GM04503 (cell line): ENCODE measurements at places on chromosomes 5 and 9.

DNA sequence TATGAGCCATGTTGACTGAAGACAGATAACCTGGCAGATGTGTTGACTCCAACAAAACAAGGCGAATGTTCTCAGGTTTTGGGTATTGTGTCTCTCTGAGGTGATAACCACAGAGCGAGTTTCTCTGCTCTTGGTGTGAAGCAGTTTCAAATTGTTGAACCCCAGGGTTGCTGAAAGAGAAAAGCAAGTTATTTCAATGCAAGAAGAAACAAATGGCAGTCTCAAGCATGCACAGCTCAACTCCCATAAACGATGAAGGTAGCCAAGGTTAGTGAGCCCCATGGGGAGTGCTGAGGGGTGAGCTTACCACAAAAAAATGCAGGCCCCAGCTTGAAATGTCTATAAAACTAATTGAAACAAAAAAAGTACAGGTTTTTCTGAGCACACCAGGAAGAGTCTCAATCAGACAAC is 220.8 kb upstream of the DAPK1 start:
- peak; percentile 69 for DNase-seq

DNA sequence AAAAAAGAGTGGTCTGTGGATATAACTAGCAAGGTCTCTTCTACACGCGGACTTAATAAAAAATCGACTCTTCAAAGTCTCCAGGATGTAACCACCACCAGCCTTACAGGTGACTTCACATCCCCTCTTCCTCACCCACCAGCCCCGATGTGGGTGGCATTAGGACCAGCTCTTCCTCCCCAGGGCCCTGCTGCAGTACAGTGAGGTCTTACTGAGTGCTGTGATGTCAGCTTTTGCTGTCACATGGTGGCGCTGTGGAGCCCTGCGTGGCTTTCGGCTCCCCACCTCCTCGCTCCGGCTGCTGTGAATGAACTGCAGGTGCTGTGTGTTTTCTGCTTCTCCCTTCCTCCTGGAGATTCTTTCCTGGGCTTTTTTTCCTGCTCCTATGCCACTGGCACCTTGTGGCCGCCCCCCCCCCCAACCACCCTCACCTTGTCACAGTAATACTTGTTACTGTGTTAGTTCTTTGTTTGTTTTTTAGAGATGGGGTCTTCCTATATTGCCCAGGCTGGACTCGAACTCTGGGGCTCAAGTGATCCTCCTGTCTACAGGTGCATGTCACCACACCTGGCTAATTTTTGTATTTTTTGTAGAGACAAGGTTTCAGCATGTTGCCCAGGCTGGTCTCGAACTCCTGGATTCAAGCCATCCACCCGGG is 15.8 kb upstream of the RAPGEF1 start:
- DNase-seq, result no peak

DNA sequence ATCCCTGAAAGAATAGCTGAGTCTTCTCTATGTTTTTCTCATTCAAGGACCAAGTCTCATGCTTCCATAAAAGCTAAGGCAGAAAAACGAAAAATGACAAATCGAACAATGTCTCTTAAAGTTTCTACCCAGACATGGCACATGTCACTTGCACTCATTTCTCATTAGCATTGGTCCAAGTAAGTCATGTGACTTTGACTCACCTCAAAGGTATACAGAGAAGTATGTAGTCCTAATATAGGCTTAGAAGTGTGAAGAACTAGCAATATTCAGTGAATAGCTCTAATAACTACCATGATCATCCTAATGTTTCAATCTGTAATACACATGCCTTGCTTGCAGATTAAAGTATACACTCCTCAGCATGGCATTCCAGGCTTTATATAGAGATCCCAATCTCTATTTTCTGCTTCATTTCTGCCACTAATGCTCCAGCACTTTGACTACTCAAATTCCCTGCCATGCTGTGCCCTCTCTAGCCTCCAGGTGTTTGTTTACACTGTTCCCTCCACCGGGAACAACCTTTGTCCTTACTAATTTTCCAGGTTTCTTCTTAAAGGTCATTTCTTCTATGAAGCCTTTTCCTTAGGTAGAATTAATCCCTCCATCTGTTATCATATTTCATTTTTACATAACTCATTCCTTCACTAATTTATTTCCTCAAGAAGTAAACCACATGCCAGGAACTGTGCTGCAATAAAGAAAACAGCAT is 98.9 kb downstream of the CEMIP2 start:
- DNase-seq, result no peak

DNA sequence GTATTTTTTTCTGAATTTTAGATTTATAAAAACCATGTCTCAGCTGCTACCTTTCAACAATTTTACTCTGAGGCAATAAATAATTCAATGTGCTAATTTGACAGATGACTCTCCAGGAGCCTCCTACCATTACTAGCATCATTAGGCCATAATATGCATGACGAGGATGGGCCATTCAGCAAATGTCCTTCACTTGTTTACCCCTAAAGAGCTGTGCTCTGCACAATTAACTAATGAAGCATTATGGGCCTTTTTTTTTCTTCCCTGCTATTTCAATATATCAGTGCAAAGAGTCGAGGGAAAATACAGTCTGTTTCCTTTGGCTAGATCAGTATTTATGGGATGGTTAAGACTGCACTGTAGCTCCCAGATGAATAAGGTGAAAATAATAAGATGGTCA is 627.2 kb downstream of the ISL1 start:
- no peak for DNase-seq

DNA sequence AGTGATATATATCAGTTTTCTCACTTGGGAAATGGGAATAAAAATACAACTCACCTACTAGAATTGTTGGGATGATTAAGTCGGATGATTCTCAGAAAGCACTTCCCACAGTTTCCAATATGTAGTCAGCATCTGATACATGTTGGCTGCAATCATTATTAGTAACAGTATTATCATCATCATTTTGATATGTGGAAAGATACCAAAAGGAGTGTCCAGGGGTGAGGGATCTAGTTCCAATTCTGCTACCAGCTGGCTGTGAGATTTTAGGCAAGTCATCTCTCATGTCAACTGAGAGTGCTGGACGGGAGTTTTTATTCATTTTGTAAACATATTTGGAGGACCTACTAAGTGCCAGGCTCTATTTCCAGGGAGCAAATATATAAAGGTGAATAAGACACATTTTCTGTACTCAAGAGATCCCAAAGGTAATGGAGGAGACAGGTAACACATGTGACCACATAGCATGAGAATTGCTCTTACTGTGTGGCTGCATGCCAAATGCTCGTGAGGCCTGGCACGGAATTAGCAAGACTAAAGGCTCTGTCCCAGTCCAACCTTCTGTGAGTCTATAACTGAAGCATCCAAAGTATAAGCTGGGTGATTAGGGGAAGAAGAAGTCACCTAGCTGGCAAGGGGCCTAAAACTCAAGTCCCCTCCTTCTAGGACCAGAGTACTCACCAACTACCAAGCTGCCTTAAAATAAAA is 83.0 kb downstream of the GRIA1 start:
- DNase-seq, result no peak

- DNase-seq, result no peak
These were observed 311.3 kb upstream of the GRIN3A start for GRCh38 chr9:102049586-102050246.

DNA sequence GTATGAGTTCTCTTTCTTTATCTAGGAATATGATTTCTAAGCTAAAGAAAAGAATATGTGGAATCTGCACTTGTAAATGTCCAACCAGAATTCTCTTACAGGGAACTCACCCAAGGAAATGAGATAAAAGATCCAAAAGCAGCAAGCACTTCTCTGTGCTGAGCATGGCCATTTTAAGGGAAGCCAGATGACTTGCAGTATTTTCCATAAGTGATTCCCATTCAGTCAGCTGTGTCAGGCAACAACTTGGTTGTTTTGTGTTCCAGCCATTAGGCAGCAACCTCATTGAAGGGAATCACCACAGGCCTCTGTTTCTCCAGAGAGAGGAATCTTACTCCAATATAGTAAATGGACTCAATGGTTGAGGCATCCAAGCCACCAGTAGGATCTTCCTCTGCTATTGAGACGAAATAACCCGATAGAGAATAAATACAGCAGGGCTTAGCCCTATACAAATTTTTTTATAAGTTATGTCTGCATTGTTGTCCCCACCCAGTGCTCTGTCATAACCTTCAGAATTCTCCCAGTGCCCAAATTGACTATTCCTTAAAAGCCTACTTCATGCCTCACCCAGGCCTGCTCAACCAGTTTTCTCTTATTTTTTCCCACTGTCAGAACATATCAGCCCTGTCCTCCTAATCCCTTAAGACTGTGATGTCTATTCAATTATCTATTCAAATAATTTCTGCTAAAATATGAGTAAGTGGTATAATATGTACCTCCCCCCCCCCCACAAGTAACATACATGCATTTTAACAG is 236.6 kb downstream of the PJA2 start:
- no peak for DNase-seq

DNA sequence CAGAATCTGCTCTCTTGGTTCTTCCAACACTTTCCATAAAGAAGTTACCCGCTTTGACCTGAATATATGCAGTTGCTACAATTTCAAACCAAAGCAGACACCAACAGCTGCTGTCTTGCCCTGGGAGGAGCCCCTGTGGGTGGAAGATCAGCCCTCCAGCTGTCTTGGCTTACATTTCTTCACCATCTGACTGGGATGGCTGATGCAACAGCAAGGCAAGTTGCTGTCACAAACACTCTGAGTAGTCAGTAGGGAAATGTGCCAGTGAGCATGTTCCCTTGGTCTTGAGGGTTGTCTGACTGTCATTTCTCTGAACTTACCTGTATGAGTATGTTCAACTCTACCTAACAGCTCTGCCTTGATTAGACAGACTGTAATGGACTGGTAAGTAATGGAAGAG is 152.9 kb downstream of the SGCD start:
- DNase-seq, result peak; percentile 47

GRCh38 chr5:139481580-139482049 is 943 bp downstream of the STING1 start:
- no peak for DNase-seq

DNA sequence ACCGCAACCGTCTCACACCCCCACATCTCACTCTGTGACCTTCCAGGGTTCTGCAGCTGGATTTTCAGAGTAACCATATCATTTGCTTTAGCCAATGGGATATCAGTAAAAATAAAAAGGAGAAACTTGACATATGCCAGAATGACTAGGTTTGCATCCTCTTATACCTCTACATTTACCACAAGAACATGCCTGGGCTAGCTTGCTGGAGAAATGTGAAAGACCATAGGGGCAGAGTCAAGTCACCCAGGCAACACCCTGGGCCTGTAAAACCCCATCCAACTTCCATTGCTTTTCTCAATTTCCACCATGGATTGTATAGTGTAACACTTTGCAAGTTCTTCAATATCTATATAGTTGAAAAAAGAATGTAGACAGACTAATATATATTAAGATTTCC is 731.1 kb downstream of the PTPRD start:
- DNase-seq, result no peak

DNA sequence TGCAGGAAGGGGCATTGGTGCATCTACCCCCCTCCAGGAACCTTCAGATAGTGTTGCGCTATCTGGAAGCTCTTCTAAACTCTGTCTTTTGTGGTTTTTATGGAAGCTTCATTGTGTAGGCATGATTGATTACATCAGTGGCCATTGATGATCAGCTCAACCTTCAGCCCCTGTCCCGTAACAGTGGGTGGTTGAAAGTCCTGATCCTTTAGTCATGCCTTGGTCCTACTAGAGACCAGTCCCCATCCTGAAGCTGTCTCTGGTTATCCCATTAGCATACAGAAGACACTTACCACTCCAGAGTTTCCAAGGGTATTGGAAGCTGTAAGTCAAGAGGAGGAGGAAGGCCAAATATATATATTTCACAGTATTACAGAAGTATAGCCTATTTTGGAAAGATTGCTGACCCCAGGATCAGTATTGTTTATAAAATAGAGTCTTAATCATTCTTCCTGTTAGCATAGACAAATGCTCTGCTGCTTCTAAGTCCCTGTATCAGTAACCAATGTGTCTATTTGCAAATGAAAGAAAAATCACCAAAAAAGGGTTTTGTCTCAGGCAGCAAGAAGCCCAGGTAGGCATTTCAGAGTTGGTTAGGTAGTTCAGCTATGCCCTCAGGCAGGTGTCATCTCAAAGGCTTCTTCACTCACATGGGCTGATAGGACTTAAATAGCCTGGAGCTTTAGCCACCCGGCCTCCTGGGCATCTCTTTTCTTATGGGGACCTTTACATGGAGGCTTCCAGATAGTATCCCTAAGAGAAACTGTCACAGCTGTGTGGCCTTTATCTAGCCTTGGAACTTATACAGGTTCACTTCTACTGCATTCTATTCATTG is 41.6 kb downstream of the SPIN1 start:
- DNase-seq, result no peak

- DNase-seq, result no peak
These were observed 88.2 kb downstream of the PTPN3 start for GRCh38 chr9:109409773-109410397.

- DNase-seq, result no peak
These were observed 29.9 kb downstream of the CD180 start for GRCh38 chr5:67166460-67167285.

DNA sequence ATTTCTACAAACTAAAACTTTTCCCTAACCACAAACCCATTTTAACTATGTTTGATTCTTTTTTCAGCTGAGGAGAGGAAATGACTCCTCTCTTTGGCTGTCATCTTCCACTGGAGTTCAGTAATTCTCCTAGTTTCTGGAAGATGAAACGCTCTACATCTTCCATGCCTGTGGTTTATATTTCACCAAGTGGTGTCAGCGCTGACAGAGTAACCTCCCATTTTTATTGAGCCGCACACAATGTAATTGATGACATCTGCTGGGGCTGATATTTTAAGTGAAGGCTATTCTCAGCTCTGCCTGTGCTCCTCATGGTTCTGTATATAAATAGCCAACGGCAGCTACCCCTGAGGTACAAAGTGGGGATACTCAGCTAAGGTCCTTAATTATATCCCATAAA is 234.6 kb downstream of the SPOCK1 start:
- DNase-seq, result peak; percentile 96

GRCh38 chr5:133372293-133372937 is 239.9 kb downstream of the FSTL4 start:
- no peak for DNase-seq

GRCh38 chr5:1651250-1651649 is 127.5 kb upstream of the LPCAT1 start:
- no peak for DNase-seq

- no peak for DNase-seq
These were observed 30.1 kb upstream of the TRIM32 start for GRCh38 chr9:116656977-116657376.

GRCh38 chr5:177368869-177369644 is 11.3 kb downstream of the RGS14 start:
- DNase-seq, result no peak

- peak; percentile 3 for DNase-seq
These were observed 471.7 kb upstream of the RORB start for GRCh38 chr9:74025402-74025925.

- DNase-seq, result no peak
These were observed 56.1 kb upstream of the TUT7 start for GRCh38 chr9:86410281-86410680.

- DNase-seq, result no peak
These were observed 30.3 kb downstream of the CSF1R start for GRCh38 chr5:150056075-150056443.

DNA sequence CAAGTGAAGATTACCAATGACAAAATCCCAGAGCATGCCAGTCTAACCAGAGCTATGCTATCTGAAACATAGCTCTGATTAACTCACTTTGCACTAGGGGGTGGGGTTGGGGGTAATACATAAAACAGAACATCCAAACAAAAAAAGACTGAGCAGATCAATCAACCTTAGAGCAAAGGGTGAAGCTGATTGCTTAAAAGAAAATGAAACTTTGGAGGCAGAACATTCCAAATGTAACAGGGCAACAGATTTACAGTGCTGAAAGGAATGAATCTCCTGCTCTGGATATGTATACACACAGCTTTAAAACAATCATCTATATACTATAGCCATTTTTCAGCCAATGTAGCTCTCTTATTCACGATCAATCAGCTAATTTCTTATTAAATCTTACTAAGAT is 4.9 kb downstream of the IL6ST start:
- DNase-seq, result no peak
